ENCODE measurements at places on chromosomes 11 and 22. TPM values are rescaled to one million over a fixed set of nuclear protein-coding genes. Genes with fewer than 3 reads are reported as not detected.

DNA sequence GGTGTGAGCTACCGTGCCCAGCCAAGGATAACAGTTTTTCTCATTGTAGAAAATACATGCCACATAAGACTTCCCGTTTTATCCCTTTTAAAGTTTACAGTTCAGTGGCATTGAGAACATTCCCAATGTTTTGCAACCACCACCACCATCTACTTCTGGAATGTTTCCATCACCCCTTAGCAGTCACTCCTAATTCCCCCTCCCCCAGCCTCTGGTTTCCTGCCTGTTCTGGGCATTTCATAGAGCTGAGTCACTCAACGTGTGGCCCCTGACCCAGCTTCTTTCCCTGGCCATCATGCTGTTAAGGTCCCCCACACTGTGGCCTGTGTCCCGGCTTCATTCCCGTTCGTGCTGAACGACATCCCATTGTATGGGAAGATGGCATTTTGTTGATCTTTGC lies 30.7 kb downstream of the FGF4 start:
- H3K4me1 ChIP-seq = no peaks in the 10 kb centered on the region
- no peak overlapping the region for H3K4me3 ChIP-seq
- H3K27me3 ChIP-seq = no peaks in the 10 kb centered on the region
- no peak for DNase-seq

GRCh38 chr11:66419825-66420224 lies 1.0 kb upstream of the NPAS4 start:
- no peaks in the 10 kb centered on the region for H3K4me1 ChIP-seq
- H3K36me3 ChIP-seq = no peaks in the 10 kb centered on the region
- DNase-seq = no peak
- H3K27ac ChIP-seq = no peak overlapping the region

Gene GLB1L3
- 3.0 TPM for total RNA-seq

DNA sequence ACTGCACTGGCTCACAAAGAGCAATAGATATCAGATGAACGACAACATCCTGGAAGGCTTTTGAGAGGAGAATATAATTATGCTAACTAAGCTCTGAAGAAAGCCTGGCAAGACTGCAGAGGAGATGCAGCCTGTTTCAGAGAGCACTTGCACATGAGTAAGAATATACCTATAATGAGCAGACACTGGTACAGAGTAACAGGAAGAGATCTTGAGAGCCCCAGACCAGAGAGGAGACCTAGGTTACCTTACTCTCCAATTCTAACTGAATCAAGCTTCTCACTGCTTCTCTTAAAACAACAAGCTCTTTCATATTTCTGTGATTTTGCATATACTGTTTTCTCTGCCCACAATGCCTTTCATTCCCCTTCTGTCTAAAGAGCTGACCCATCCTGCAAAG lies 66.5 kb downstream of the FAM168A start:
- H3K27me3 ChIP-seq = no peaks in the 10 kb centered on the region
- peaks cover 4% of the 10 kb centered on the region for H3K4me1 ChIP-seq
- no peak for DNase-seq
- H3K27ac ChIP-seq = no peak overlapping the region
- no peaks in the 10 kb centered on the region for H3K36me3 ChIP-seq

DNA sequence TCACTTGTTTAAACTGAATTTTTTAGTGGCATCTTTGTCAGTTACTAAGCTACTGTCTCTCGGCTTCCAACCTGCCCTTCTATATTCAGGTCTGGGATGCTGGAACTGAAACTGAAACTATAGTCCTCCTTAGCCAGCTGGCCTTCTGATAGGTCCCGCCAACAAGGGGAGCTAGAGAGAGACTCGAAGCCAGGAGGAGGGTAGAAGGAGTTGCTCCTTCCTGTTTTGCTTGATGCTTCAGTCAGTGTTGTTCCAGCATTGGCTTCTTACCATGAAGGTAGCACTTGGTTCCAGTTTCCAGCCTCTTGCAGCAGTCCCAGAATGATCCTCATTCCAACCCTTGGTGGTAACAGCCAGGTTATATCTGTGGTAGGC lies 32.9 kb upstream of the HORMAD2 start:
- H3K36me3 ChIP-seq = no peaks in the 10 kb centered on the region
- no peaks in the 10 kb centered on the region for H3K27me3 ChIP-seq
- H3K4me3 ChIP-seq = peak overlapping the region; percentile 24
- DNase-seq = peak; percentile 24
- H3K4me1 ChIP-seq = peaks cover 10% of the 10 kb centered on the region

GRCh38 chr11:73141309-73142127 lies 600 bp downstream of the FCHSD2 start:
- peak overlapping the region; percentile 88 for H3K27ac ChIP-seq
- peaks cover 32% of the 10 kb centered on the region for H3K4me1 ChIP-seq
- H3K36me3 ChIP-seq = no peaks in the 10 kb centered on the region

GRCh38 chr11:88861618-88862017 lies 204.2 kb downstream of the GRM5 start:
- H3K4me3 ChIP-seq = no peak overlapping the region
- no peaks in the 10 kb centered on the region for H3K27me3 ChIP-seq
- no peak overlapping the region for H3K27ac ChIP-seq
- H3K4me1 ChIP-seq = no peaks in the 10 kb centered on the region
- DNase-seq = no peak

GRCh38 chr11:680476-680875 lies 14.5 kb downstream of the DEAF1 start:
- no peak overlapping the region for H3K4me3 ChIP-seq
- peaks cover 29% of the 10 kb centered on the region for H3K36me3 ChIP-seq
- no peaks in the 10 kb centered on the region for H3K27me3 ChIP-seq
- no peaks in the 10 kb centered on the region for H3K4me1 ChIP-seq

DNA sequence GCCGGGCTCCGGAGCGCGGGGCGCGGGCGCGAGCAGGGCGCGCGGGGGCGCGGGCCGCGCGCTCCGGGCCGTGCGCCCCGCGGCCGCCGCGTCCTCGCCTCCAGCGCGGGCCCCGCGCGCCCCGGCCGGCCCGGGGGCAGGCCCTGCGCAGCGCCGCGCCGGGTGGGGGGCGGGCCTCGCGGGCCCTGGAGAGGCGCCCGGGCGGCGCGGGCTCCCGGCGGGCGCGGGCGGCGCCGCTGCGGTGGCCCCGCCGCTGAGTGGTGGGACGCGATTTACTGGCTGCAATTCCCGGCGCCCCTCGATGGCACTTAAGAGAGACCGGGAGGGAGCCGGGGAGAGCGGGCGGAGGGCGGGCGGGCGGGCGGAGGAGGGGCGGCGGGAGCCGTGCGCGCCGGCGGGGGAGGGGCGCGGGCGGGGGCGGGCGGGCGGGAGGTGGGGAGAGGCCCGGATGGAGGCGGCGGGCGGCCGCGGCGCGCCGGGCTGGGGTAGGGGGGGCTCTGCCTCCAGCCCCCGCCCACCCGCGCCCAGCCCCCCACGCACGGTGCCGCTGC lies 73.2 kb upstream of the TCF20 start:
- H3K4me1 ChIP-seq = no peaks in the 10 kb centered on the region
- H3K27me3 ChIP-seq = no peaks in the 10 kb centered on the region
- no peak overlapping the region for H3K4me3 ChIP-seq
- no peaks in the 10 kb centered on the region for H3K36me3 ChIP-seq

DNA sequence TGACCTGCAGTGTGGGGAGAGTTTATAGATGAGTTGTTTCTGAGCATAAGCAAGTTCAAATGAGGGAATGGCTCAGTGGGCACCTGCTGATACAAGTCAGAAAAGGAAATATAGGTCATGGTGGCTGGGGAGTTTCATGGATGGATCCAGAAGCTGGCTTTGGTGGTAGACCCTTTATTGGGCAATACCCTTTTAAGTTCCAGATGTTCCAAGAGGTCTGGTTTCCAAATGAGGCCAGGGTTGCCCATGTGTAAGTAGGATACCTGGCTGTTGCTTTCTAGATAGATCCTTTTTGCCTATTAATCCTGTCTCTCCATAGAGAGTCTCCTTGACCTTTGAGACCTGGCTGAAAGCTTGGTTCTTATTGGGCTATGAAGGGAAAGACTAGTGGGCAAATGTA lies 2.2 kb downstream of the STIM1 start:
- H3K4me1 ChIP-seq = peaks cover 75% of the 10 kb centered on the region
- peak overlapping the region; percentile 49 for H3K27ac ChIP-seq
- DNase-seq = no peak
- H3K36me3 ChIP-seq = no peaks in the 10 kb centered on the region
- peak overlapping the region; percentile 80 for H3K4me3 ChIP-seq

Gene OR5M10
- total RNA-seq = not detected

Gene GDPD4
- not detected for total RNA-seq

Gene SCUBE2
- 0.47 TPM for total RNA-seq

Gene KLHDC7B
- 5.1 TPM for total RNA-seq

- peaks cover 4% of the 10 kb centered on the region for H3K27me3 ChIP-seq
- H3K4me3 ChIP-seq = no peak overlapping the region
- no peaks in the 10 kb centered on the region for H3K36me3 ChIP-seq
- H3K4me1 ChIP-seq = no peaks in the 10 kb centered on the region
Measured at GRCh38 chr11:69947793-69948255, 128.6 kb upstream of the FGF3 start.

Gene ART1
- not detected for total RNA-seq

DNA sequence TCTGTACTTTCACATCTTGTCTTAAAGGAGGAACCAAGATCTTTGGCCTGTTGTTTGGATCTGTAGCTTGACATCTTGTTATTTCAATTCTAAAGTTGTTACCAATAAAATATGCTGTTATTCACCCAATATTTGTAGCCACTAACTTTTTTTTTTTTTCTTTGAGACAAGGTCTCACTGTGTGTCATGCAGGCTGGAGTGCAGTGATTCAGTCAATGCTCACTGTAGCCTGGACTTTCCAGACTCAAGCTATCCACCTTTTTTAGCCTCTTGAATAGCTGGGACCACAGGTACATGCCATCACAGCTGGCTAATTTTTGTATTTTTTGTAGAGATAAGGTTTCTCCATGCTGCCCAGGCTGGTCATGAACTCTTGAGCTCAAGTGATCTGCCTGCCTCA lies 769.4 kb downstream of the DLG2 start:
- H3K4me3 ChIP-seq = no peak overlapping the region
- H3K27ac ChIP-seq = no peak overlapping the region
- H3K27me3 ChIP-seq = no peaks in the 10 kb centered on the region
- no peaks in the 10 kb centered on the region for H3K36me3 ChIP-seq
- H3K4me1 ChIP-seq = no peaks in the 10 kb centered on the region

Gene PRG2
- 0.44 TPM for total RNA-seq

- H3K27me3 ChIP-seq = peaks cover 11% of the 10 kb centered on the region
- no peaks in the 10 kb centered on the region for H3K4me1 ChIP-seq
- H3K4me3 ChIP-seq = peak overlapping the region; percentile 26
- H3K36me3 ChIP-seq = no peaks in the 10 kb centered on the region
- no peak overlapping the region for H3K27ac ChIP-seq
- no peak for DNase-seq
Measured at GRCh38 chr11:102110761-102111010, 439 bp downstream of the YAP1 start.

GRCh38 chr22:33780531-33781136 lies 139.6 kb downstream of the LARGE1 start:
- H3K4me3 ChIP-seq = no peak overlapping the region
- DNase-seq = no peak
- H3K4me1 ChIP-seq = no peaks in the 10 kb centered on the region
- no peak overlapping the region for H3K27ac ChIP-seq
- H3K36me3 ChIP-seq = no peaks in the 10 kb centered on the region

GRCh38 chr11:64854534-64855502 lies 10.4 kb upstream of the CDC42BPG start:
- peak overlapping the region; percentile 28 for H3K27ac ChIP-seq
- peaks cover 15% of the 10 kb centered on the region for H3K36me3 ChIP-seq
- H3K4me1 ChIP-seq = peaks cover 93% of the 10 kb centered on the region
- H3K4me3 ChIP-seq = no peak overlapping the region

GRCh38 chr22:48315439-48316256 lies 1512.0 kb downstream of the BRD1 start:
- DNase-seq = no peak
- no peaks in the 10 kb centered on the region for H3K4me1 ChIP-seq
- H3K4me3 ChIP-seq = no peak overlapping the region
- H3K27ac ChIP-seq = no peak overlapping the region

DNA sequence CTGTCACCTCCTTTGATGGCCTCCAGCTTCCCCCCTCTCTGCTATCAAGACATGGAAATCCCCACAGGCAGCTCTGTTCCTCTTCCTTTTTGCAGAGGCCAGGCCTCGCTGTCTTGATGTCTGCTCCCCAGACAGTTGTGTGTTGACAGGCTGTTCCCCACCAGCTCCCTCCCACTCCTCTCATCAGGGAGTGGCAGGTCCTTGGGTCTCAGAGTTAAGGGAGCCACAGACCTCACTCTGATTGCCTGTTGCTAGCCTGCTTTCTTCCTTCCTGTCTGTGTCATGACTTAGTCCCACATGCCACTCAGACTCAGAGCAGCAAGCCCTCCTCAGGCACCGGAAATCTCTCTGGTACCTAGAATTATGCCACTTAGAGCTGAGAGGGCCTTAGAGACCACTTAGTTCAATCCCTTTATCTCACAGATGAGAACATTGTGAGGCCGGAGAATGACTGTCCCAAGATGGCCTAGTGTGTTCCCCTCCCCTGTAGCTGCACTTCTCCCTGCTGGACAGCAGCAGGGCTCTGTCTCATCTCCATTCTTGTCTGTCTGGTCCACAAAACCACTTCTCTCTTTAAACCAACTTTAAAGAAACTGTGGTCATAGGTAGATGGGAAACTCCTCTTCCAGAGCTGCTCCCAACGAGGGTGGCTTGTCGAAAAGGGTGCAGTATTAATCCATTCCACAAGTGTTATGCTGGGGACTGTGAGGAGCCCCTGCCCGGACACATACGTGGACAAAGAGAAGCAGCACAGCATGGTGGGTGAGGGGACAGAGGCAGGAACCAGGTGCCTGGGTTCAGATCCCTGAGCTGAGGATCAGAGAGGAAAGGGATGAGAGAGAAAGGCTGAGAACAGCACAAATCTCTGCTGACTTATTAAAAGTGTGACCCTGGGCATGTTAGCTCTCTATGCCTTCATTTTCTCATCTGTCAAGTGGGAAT lies 4.2 kb downstream of the AMPD3 start:
- peak overlapping the region; percentile 40 for H3K27ac ChIP-seq
- DNase-seq = peak; percentile 45

DNA sequence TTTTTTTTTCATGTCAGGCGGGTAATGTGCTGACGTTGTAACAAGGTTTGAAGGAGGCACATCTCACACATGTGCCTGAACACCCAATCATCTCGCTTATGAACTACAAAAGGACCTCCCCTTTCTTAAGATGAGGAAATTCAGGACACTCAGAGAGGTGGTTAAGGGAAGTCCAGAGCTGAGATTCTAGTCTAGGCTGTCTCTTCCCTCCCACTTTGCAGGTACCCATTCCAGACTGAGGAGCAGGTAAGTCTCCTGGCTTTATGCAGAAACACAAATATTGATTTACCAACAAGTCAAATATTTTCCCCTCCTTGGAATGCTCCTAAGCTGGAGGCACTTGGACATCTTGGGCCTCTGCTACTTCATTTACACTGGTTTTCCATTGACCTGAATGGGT lies 122.9 kb upstream of the CADM1 start:
- DNase-seq = no peak
- H3K4me1 ChIP-seq = no peaks in the 10 kb centered on the region
- no peaks in the 10 kb centered on the region for H3K36me3 ChIP-seq
